Aorta (tissue), 5 donors: ENCODE measurements at places on chromosomes 5 and 9. TPM values are rescaled to one million over a fixed set of nuclear protein-coding genes. Genes with fewer than 3 reads are reported as not detected.
A peak's percentile ranks its signal among the peaks of the same experiment; 100 is the strongest.

GRCh38 chr5:893711-894110 is 1.0 kb downstream of the TRIP13 start:
- no peak overlapping the region for H3K4me3 ChIP-seq
- DNase-seq = peak; percentile 41
- H3K4me1 ChIP-seq = no peaks in the 10 kb centered on the region
- H3K27ac ChIP-seq = no peak overlapping the region
- no peaks in the 10 kb centered on the region for H3K27me3 ChIP-seq

DNA sequence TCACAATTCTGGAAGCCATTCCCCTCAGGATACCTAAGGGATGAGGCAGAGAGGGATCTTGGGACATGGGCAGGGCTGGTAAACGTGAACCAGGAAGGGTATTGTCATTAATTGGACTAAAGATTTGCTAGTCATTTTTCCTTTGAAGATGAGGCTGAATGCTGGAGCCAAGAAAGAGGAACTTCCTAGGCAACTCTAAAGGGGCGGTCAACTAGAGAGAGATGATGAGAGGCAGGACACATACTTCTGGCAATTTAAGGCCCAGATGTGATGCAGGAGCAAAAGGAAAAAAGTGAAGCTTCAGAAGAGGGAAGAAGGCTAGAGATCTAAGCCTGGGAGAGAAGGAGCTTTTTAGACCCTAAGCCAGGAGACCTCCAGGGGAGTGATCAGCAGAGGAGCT is 5.6 kb downstream of the GBA2 start:
- H3K36me3 ChIP-seq = no peaks in the 10 kb centered on the region
- H3K27ac ChIP-seq = no peak overlapping the region
- no peak for DNase-seq
- H3K4me1 ChIP-seq = no peaks in the 10 kb centered on the region
- H3K4me3 ChIP-seq = no peak overlapping the region

The ADAMTS12 gene
- 7.3 TPM for total RNA-seq

- DNase-seq = peak; percentile 56
- no peaks in the 10 kb centered on the region for H3K4me1 ChIP-seq
Observed at GRCh38 chr9:128341435-128341849, 1.1 kb downstream of the SLC27A4 start.

DNA sequence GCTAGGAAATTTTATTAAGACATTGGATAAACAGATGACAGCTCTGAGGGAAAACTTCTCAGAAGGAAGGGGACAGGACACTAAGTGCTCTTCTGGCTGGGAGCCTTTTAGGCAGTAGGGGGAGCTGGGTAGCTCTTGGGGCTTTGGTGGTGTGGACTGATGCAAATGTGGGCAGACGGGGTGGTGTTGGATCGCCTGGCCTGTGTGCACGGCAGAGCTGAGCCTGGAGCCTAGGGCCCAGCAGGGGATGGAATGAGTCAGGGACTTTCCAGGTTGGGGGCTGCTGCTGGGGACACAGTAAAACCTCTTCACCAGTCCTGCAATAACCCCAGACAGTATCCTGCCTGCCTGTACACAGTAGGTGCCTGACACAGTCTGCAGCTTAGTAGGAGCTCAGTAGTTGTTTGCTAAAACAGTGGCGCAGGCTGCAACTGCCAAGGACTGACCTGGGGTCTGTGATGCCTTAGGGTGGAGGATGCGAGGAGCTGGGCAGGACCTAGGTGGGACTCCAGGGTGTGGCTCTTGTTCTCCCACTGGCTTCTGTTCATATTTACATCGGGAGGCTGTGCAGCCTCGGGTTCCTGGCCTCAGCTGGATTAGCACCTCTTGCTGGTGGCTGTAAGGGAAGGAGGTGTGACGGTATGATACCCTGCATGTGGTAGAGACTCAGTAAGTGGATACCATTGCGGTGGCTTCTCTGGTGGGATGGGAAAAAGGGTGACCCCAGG is 83.8 kb downstream of the DAB2IP start:
- H3K27me3 ChIP-seq = no peaks in the 10 kb centered on the region
- no peak for DNase-seq
- no peak overlapping the region for H3K4me3 ChIP-seq
- peak overlapping the region; percentile 65 for H3K27ac ChIP-seq

- H3K4me3 ChIP-seq = no peak overlapping the region
- H3K27ac ChIP-seq = no peak overlapping the region
- H3K36me3 ChIP-seq = no peaks in the 10 kb centered on the region
- no peaks in the 10 kb centered on the region for H3K27me3 ChIP-seq
- no peaks in the 10 kb centered on the region for H3K4me1 ChIP-seq
- DNase-seq = no peak
Observed at GRCh38 chr5:88594441-88594840, 288.5 kb downstream of the MEF2C start.

GRCh38 chr9:127264462-127265219 is at the start of gene GARNL3:
Gene GARNL3, plus strand, starts transcription at chr9:127264774. Its CDS starts 104 bp downstream, at chr9:127264878.
- H3K27ac ChIP-seq = no peak within 1 kb of the TSS
- no peak for DNase-seq
- peaks cover 3% of the 10 kb centered on the region for H3K4me1 ChIP-seq

- no peak for DNase-seq
- no peaks in the 10 kb centered on the region for H3K27me3 ChIP-seq
- H3K4me3 ChIP-seq = no peak overlapping the region
- no peaks in the 10 kb centered on the region for H3K36me3 ChIP-seq
- H3K4me1 ChIP-seq = peaks cover 15% of the 10 kb centered on the region
Observed at GRCh38 chr5:143373076-143373475, 30.4 kb downstream of the NR3C1 start.

The TAF11L5 gene
- total RNA-seq = not detected

- DNase-seq = no peak
- H3K27me3 ChIP-seq = no peaks in the 10 kb centered on the region
- H3K4me3 ChIP-seq = no peak overlapping the region
Observed at GRCh38 chr5:78627766-78628165, 20.8 kb downstream of the LHFPL2 start.
